Breast epithelium (tissue), 4 donors: ENCODE measurements at places on chromosomes 6 and 20. TPM values are rescaled to one million over a fixed set of nuclear protein-coding genes. Genes with fewer than 3 reads are reported as not detected.

- no peaks in the 10 kb centered on the region for H3K27me3 ChIP-seq
- no peaks in the 10 kb centered on the region for H3K36me3 ChIP-seq
- H3K4me1 ChIP-seq = no peaks in the 10 kb centered on the region
- DNase-seq = peak; percentile 57
- H3K27ac ChIP-seq = no peak overlapping the region
Observed at GRCh38 chr6:166655251-166655650, 28.2 kb upstream of the RPS6KA2 start.

DNA sequence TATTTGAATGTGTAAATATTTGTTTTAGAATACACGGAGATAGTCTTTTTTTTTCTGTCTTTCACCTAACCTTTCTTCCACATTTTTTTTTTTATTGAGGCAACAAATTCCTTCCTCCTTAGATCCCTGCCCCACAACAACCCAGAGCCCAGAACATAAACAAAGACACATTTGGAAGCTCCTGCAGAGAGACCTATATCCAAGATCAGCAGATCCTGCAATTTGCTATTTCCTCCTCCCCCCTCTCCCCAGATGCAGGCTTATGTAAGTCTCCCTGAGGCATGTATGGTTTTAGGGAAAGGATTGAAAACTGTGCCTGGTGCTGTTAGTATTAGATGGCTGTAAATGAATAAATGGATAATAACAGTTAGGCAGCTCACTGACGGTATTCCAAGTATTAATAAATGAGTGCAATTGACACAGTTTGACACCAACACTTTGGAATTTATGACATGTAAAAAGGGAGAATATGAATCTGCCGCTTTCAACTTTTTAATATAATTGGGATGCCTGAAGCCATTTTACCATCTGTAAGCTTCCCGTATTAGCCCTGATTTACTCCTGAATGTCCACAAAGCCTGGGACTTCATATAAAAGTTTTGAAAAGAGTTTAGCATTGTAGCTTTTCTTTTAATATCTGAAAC lies 608.3 kb upstream of the CITED2 start:
- no peaks in the 10 kb centered on the region for H3K27me3 ChIP-seq
- peaks cover 14% of the 10 kb centered on the region for H3K4me1 ChIP-seq
- no peak overlapping the region for H3K4me3 ChIP-seq
- no peaks in the 10 kb centered on the region for H3K36me3 ChIP-seq
- peak overlapping the region; percentile 73 for H3K27ac ChIP-seq

- no peaks in the 10 kb centered on the region for H3K27me3 ChIP-seq
- peaks cover 7% of the 10 kb centered on the region for H3K4me1 ChIP-seq
- no peaks in the 10 kb centered on the region for H3K36me3 ChIP-seq
- no peak overlapping the region for H3K4me3 ChIP-seq
Observed at GRCh38 chr6:148186916-148187315, 155.7 kb upstream of the SASH1 start.

DNA sequence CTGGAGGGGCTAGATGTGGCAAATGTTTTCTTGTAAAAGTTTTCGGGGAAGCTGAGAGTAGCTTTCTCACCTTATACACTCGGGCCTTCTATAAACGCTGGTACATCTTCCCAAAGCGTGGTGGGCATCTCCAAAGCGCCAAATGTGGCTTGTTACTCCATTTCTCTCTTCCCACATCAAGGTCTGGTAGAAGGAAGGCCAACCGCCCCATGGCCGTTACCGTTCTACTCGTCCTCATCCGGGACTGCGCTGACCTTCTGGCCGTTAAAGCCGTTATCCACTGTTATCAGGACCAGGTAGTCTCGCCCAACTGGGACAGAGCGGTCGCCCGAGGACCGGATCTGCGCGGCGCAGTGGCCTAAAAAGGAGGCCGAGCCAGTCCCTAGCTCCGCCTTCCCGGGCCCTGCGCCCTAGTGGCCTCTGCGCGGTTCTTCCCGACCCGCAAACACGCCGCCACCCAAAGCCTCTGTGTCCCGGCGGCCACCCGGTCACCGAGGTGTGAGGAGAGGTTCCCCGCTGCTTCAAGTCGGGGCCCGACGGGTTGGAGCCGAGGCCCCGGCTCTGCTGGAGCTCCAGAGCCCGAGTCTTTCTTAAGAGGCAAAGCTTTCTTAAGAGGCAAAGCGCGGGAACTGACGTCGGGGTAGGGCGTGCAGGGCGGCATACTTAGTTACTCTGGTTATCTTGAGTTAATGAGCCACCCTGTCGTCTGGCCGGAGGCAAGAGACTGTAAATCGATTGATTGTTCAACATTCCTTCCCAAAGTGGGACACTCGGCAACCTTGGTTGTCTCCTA lies 90.5 kb downstream of the GPX5 start:
- H3K27ac ChIP-seq = no peak overlapping the region
- H3K4me1 ChIP-seq = no peaks in the 10 kb centered on the region
- no peaks in the 10 kb centered on the region for H3K36me3 ChIP-seq
- peaks cover 59% of the 10 kb centered on the region for H3K27me3 ChIP-seq
- no peak for DNase-seq

- H3K4me3 ChIP-seq = no peak overlapping the region
- no peaks in the 10 kb centered on the region for H3K27me3 ChIP-seq
- no peaks in the 10 kb centered on the region for H3K36me3 ChIP-seq
- DNase-seq = no peak
Observed at GRCh38 chr6:49565855-49566254, 15.4 kb downstream of the C6orf141 start.

- H3K4me3 ChIP-seq = no peak overlapping the region
- H3K36me3 ChIP-seq = no peaks in the 10 kb centered on the region
- H3K27ac ChIP-seq = no peak overlapping the region
- H3K27me3 ChIP-seq = no peaks in the 10 kb centered on the region
Observed at GRCh38 chr20:48772183-48772976, 55.4 kb downstream of the PREX1 start.

- DNase-seq = no peak
- H3K36me3 ChIP-seq = no peaks in the 10 kb centered on the region
- H3K4me3 ChIP-seq = no peak overlapping the region
- no peak overlapping the region for H3K27ac ChIP-seq
- H3K4me1 ChIP-seq = no peaks in the 10 kb centered on the region
Observed at GRCh38 chr6:150087336-150087735, 18.4 kb upstream of the ULBP3 start.

- DNase-seq = no peak
- H3K27me3 ChIP-seq = no peaks in the 10 kb centered on the region
- H3K27ac ChIP-seq = no peak overlapping the region
- no peak overlapping the region for H3K4me3 ChIP-seq
Observed at GRCh38 chr6:21208081-21208795, 385.3 kb upstream of the SOX4 start.

DNA sequence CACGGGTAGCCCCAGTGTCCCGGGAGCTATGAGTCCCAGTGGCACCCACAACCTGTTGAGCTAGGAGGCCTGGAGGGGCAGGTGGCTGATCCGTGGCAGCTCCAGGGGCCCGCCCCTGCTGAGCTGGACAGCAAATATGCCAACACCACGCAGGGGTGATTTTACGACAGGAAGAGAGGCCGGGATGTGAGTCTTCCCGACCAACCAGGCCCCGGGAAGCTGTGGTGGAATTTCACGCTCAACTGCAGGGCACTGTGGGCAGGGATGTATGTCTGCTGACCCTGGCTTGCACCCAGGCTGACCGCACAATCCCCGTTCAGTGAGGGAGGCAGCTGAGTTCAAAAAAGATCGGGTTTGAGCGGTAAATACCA lies 183.9 kb downstream of the ERMARD start:
- peaks cover 14% of the 10 kb centered on the region for H3K27me3 ChIP-seq
- H3K36me3 ChIP-seq = no peaks in the 10 kb centered on the region
- DNase-seq = no peak
- no peak overlapping the region for H3K27ac ChIP-seq

GRCh38 chr6:44715188-44715587 lies 327.7 kb downstream of the CDC5L start:
- no peaks in the 10 kb centered on the region for H3K27me3 ChIP-seq
- H3K27ac ChIP-seq = no peak overlapping the region

DNA sequence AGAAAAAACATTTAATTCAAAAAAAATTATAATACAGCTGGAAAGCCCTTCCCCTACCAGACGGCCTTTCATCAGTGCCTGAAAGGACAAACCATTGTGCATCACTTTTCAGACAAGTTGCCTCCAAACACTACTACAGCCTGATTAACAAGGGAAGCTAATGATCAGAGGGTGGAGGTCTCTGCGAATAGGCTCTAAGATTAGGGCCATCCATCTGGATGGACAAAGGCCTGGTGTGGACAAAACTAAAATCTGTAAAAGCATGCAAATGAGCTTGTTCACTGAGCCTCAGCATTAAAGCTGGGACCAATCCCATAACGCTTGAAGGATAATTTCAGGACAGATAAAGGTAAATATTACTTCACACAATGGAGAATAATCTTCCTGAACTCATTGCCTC lies 228.7 kb upstream of the PLN start:
- H3K27ac ChIP-seq = no peak overlapping the region
- H3K36me3 ChIP-seq = no peaks in the 10 kb centered on the region
- no peaks in the 10 kb centered on the region for H3K27me3 ChIP-seq
- H3K4me1 ChIP-seq = no peaks in the 10 kb centered on the region

- H3K4me3 ChIP-seq = no peak overlapping the region
- no peaks in the 10 kb centered on the region for H3K4me1 ChIP-seq
- DNase-seq = no peak
- H3K27ac ChIP-seq = no peak overlapping the region
- no peaks in the 10 kb centered on the region for H3K36me3 ChIP-seq
- no peaks in the 10 kb centered on the region for H3K27me3 ChIP-seq
Observed at GRCh38 chr6:84522135-84522549, 242.3 kb downstream of the TBX18 start.

DNA sequence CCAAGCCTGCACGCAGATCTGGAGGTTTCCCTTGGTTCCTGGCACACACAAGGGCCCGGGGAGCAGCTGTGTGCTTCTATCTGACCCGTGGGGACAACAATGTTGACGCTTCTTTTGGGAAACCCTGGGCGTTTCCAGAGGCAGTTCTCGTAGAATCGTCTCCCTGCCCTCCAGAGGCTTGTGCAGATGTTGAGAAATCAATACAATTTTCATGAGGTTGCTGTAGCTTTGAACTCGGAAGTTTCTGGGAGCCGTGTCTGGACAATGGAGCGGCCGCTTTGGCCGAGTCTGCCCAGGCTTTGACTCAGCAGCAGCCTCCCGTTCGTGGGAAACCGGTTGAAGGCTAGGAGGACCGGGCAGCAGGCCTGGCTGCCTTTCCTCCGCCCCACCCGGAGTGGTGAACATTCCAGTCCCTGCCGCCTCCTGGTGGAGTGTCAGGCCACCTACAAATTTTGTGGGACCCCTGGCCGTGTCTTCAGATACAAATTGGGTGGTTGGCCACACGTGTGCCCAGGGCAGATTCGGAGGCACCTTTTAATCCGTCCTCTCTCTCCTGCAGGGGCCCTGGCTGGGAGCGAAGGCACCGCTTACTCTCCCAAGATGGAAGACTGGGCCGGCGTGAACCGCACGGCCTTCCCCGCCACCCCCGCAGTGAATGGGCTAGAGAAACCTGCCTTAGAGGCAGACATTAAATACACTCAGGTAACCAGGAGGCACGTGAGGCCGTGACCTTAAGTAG lies 2.7 kb downstream of the PAX1 start:
- no peak overlapping the region for H3K27ac ChIP-seq
- H3K4me1 ChIP-seq = no peaks in the 10 kb centered on the region
- DNase-seq = no peak
- no peak overlapping the region for H3K4me3 ChIP-seq
- no peaks in the 10 kb centered on the region for H3K36me3 ChIP-seq

DNA sequence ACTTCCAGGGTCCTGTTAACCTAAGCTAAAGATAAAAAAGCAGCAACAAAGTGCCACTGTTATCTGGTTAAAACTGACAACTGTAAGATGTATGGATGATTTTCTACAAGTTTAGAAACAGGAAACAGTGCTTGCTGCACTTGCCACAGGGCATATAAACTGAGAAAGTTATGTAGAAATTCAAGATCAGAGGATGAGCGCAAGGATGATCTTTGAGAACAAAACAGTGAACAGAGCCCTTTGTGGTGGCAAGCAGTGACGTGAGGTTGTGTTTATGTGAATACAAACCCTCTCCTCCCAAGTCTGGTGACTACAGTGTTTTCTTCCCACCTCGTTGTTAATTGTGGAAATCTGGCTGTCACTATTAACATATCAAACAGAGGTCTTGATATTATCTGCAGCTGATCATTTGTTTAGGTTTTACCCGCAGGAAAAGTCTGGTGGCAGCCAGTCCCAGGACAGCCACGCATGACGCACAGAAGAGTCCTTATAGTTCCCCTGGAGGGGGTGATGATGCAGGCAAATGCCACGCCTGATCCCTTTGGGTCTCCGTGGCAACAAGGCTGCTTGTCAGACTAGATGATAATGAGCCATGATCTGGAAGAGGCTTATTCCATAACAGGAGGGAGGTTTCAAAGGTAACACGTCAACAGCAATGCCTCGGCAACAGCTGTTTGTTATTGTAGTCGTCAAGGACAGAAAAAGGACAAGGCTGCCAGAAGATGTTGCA lies 43.1 kb upstream of the TNFAIP3 start:
- H3K36me3 ChIP-seq = no peaks in the 10 kb centered on the region
- H3K4me3 ChIP-seq = no peak overlapping the region
- no peaks in the 10 kb centered on the region for H3K4me1 ChIP-seq
- peak; percentile 42 for DNase-seq
- no peaks in the 10 kb centered on the region for H3K27me3 ChIP-seq

GRCh38 chr20:36550790-36551299 lies 9.5 kb downstream of the MYL9 start:
- no peaks in the 10 kb centered on the region for H3K27me3 ChIP-seq
- H3K27ac ChIP-seq = peak overlapping the region; percentile 54
- no peaks in the 10 kb centered on the region for H3K36me3 ChIP-seq
- H3K4me1 ChIP-seq = no peaks in the 10 kb centered on the region
- DNase-seq = no peak

DNA sequence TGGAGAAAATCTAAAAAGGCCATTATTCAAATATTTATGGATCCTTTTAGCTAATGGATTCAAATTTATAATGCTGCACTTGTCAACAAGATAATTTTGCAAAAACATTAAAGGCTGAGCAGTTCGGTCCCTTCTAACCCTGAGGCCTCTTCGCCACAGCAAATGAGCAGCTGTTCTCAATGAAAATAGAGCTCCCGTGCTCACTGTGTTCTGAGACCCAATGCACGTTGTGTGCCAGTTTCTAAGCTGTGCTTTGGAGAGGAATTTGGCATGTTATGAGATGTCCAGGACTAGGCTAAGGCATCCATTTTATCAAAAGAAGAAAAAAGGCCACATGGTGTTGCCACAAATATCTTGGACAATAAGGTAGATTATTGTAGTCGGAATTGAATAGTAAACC lies 220.1 kb upstream of the TSHZ2 start:
- H3K4me3 ChIP-seq = no peak overlapping the region
- H3K4me1 ChIP-seq = no peaks in the 10 kb centered on the region
- H3K27ac ChIP-seq = no peak overlapping the region
- DNase-seq = no peak
- no peaks in the 10 kb centered on the region for H3K36me3 ChIP-seq
- H3K27me3 ChIP-seq = no peaks in the 10 kb centered on the region

GRCh38 chr6:146999766-147000165 lies 204.5 kb upstream of the STXBP5 start:
- H3K36me3 ChIP-seq = no peaks in the 10 kb centered on the region
- H3K4me1 ChIP-seq = no peaks in the 10 kb centered on the region
- H3K27ac ChIP-seq = no peak overlapping the region
- H3K27me3 ChIP-seq = no peaks in the 10 kb centered on the region
- H3K4me3 ChIP-seq = no peak overlapping the region
- no peak for DNase-seq

Gene CYP21A2
- 1.6 TPM for total RNA-seq

Gene LINC00237
- not detected for total RNA-seq

Gene NINL
- 15.5 TPM for total RNA-seq

Gene DEFB124
- total RNA-seq = not detected

Gene IPCEF1
- 5.6 TPM for total RNA-seq

Gene RSPH4A
- total RNA-seq = 1.3 TPM
